Activated T-cell treated with anti-CD3 and anti-CD28 coated beads for 1 hour (primary cell): ENCODE measurements at places on chromosomes 5 and 9.

- DNase-seq = peak; percentile 27
These were observed 543 bp upstream of the ANKRD33B start for GRCh38 chr5:10563110-10563944.

DNA sequence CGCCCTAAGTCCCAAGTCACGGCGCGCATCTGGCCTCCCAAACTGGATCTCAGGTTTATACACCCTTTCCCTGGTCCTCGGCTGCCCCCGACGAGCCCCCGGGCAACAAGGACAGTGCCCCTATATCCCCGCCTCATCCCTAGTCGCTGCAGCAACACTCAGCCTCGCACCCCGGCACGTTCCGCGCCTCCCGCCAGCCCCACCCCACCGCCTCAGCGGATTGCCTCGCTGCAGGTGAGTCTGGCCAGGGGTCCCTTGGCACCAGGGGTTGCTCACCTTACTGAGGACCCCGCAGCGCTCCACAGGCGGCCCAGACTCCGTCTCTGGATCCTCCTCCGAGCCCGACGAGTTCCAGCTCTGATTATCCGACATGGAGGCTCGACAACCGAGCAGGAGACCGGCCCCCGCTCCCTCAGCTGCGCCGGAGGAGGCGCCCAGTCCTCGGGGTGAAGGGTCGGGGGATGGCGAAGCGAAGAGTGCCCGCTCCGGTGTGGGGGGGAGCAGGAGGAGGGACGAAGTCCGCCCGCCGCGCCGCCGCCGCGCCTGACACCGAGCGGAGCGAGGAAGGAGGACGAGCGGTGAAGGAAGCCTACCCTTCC is 494 bp downstream of the CERT1 start:
- peak; percentile 17 for DNase-seq

DNA sequence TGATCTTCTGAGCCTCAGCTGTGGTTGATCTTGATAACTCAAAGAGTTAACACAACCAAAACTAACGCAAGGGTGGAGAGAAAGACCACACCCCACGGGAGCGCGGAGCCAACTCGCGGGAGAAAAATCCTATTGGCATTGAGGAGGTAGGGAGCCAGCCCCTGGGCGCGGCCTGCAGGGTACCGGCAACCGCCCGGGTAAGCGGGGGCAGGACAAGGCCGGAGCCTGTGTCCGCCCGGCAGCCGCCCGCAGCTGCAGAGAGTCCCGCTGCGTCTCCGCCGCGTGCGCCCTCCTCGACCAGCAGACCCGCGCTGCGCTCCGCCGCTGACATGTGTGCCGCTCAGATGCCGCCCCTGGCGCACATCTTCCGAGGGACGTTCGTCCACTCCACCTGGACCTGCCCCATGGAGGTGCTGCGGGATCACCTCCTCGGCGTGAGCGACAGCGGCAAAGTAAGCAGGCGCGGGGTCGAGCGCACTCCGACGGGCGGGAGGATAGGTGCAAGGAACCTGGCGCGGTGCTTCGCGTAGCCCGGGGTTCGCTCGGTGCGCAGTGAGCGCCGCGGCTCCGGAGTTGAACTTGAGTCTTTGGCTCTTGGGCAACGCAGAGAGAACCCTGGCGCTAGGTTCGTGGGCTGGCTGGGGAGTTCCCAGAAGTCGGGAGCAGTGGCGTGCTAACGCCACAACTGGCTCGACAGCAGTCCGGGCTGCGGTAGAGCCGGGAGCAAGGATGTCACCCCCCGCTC is at the start of gene GDA:
Gene GDA, plus strand, starts transcription at position 210 of the 745 bp plus-strand sequence. Its CDS starts 120 bp downstream, at position 330.
- no peak for DNase-seq

GRCh38 chr5:139675213-139675612 is 27.1 kb downstream of the CXXC5 start:
- DNase-seq = no peak

- DNase-seq = no peak
These were observed 41.2 kb upstream of the SVEP1 start for GRCh38 chr9:110620726-110621125.

DNA sequence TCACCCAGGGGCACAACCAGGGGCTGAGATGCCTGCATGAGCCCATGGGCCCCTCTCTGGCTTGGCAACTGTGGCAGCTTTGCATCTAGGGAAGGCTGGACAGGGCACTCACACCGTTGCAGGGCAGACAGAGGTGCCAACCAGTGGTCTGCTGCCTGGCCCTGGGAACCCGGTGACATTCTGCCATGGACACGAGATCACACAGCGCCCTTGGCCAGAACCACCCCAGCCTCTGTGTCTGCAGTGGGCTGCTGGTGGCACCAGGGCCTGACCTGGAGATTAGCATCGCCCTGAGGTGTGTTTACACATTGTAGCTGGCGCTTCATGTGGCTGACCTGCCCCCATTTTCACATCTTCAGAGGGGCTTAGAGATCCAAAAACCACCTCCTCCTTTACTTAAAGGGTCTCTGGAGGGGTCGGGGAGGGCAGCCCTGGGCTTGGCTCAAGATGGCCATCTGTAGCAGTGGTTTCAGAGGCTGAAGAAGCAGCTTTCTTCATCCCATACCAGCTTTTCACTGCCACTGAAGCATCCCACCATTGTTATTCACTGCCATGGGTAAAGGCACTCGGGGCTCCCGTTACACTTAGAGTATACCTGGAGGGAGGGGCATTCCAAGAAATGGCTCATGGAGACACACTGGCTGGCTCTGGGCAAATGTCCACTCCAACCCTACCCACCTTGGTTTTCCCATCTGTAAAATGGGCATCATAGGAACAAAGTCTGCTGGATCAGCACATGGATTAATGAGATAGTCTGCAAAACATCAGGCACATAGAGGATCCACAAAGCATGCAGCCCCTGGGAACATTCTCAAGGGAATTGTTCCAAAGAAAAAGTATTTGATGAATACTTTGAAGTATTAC is 11.4 kb downstream of the DCANP1 start:
- DNase-seq = no peak

- no peak for DNase-seq
These were observed 239.9 kb upstream of the PAPPA start for GRCh38 chr9:115913696-115914095.

- no peak for DNase-seq
These were observed 767.6 kb upstream of the ADAMTS16 start for GRCh38 chr5:4372481-4372880.

DNA sequence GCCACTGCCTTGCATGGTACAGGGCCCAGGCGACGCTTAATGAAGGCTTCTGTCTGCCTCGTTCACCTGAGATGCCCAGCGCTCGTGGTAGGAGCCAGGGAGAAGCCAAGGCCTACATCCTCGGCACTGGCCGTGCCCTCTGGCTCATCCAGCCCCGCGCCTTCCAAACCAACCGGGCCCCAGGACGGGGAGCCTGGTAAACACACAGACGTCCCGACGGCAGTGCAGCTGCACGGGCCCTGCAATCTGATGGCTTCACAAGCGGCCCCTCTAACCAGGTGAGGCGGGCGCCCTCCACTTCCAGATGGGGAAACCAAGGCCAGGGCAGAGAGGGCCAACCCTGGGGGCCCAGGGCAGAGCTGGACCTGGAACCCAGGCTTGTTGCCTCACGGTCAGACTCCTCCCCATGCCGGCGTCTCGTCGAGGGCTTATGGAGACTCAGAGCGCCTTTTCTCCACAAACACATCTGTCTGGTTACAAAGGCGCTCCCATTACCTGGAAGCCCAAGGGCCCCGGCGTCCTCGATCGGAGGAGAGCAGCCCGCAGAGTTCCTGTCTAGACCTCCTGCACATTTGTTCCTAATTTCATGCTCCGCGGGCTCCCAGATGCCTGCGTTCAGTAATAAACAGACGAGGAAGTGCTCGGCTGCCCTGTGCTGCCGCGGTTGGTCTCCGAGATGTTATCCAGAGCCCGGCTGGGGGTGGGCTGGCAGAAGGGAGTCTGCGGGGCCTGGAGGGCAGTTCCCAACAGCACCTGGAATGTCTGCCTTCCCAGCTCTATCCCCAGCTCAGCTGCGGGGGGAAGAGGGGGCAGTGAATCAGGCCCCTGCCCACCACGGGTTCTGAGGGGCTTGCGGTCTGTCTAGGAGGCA is 23.5 kb downstream of the FAM163B start:
- no peak for DNase-seq

- no peak for DNase-seq
These were observed at the start of gene FSTL4 for GRCh38 chr5:133612249-133612860. FSTL4 (minus strand) TSS chr5:133612541.

DNA sequence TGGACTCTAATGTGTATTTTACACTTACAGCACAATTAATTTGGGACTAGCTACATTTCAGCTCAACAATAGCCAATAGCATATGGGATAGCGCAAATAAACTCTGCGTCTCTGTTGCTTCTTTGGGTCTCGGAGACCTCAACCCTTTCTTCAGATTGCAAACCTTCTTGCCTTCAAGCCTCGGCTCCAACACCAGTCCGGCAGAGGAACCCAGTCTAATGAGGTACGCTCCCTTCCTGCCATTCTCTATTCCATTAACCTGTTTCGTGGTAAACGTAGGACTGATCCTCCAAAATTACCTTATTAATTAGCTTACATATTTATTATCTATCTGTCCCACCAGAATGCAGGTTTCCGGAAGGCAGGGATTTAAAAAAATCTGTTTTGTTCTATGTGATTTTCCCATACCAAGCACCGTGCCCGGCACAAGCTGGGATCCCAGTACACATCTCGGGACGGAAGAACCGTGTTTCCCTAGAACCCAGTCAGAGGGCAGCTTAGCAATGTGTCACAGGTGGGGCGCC is 525 bp upstream of the DAPK1 start:
- no peak for DNase-seq

DNA sequence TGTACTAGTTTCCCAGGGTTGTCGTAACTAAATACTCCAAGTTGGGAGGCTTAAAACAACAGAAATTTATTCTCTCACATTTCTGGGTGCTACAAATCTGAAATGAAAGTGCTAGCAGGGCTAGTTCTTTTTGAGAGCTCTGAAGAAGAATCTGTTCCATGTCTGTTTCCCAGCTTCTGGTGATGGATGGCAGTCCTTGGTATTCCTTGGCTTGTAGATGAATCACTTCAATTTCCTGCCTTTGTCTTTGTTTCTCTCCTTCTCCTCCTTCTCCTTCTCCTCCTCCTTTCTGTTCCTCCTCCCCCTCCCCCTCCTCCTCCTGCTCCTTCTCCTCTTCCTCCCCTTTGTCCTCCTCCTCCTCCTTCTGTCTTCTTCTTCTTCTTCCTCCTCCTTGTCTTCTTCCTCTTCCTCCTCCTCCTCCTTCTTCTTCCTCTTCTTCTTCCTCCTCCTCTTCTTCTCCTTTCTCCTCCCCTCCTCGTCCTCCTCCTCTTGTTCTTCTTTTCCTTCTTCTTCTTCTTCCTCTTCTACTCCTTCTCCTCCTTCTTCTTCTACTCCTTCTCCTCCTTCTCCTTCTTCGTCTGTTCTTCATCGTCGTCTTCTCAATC is 104.7 kb upstream of the ANKRD55 start:
- DNase-seq = no peak

GRCh38 chr5:124132843-124133242 is 613.6 kb downstream of the ZNF608 start:
- no peak for DNase-seq

- DNase-seq = no peak
These were observed 70.5 kb downstream of the PIK3R1 start for GRCh38 chr5:68285851-68286611.

DNA sequence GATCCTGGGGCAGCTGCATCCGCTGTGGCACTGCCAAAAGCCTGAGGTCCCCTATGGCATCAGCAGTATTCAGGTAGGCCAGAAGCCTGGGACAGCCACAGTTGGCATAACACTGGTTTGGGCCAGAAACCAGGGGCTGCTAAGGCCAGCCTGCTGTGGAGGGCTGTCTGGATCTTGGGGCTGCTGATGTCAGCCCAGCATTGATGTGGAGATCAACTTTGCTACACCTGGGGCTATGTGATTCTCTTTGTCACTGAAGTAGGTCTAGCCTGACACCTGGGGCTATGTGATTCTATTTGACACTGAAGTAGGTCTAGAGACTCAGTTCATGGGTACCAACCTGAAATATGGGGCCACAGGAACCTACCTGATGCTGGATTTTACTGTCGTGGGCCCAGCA is 411.5 kb downstream of the RASEF start:
- DNase-seq = no peak

- no peak for DNase-seq
These were observed 140.1 kb upstream of the FBXL17 start for GRCh38 chr5:108521841-108522506.

GRCh38 chr9:97320080-97320642 is 12.7 kb downstream of the CCDC180 start:
- DNase-seq = no peak

- DNase-seq = no peak
These were observed 791.2 kb downstream of the MAT2B start for GRCh38 chr5:164296603-164297080.

DNA sequence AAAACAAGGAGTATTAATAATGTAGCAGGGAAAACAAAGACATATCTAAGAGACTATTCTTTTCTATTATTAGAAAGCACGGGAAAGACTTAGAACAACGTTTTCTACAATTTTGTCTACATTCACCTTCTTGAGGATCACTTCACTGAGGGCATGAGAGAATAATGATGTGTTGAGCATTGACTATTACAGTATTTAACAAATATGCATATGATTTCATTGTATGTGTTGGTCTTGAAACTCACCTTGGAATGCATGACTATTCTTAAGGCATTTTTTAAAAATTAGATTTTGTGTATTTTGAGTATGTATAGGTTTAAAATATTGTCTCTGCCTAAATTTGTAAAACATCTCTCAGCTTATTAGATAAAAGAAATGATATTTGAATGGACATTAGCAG is 1.2 kb downstream of the FSD1L start:
- no peak for DNase-seq

- no peak for DNase-seq
These were observed 21.5 kb upstream of the SEMA4D start for GRCh38 chr9:89519366-89519805.

GRCh38 chr9:109467936-109468335 is 30.2 kb downstream of the PTPN3 start:
- no peak for DNase-seq

DNA sequence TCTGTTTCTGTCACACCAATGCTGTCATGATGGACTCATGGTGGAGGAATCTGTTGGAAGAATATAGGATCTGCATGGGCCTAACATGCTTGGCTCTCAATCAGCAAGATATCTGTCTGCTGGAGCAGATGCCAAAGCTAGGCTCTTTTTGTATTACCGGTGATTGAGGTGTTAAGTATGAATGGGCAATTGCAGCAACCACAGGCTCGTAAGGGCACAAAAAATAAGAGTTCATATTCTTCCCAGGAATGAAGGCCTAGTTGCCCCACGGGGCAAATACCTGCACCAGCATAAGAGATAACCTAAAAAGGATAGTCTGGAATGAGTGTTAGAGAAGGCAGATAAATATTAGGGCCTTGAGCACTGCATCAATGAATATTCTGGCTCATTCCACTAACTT is 679.5 kb upstream of the COX7C start:
- no peak for DNase-seq

DNA sequence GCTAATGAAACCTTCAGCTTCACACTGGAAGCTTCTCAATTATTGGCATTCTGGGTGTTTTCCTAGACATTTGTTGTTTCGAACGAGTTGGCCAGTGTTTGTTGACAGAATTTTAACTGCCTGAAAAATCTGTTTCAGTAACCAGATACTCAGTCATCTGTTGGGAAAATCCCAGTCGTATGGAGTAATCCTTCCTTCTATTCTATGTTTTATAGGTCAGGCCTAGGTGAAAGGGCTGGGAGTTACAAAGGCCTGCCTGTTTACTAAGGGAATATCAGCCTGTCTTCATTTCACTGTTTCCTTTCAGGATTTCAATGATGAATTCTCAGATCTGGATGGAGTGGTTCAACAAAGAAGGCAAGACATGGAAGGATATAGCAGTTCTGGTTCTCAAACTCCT is 59.9 kb downstream of the GRAMD2B start:
- no peak for DNase-seq

- DNase-seq = no peak
These were observed 900.0 kb upstream of the CDH10 start for GRCh38 chr5:25544652-25545249.
